SJCRH30 (cell line): ENCODE measurements at places on chromosomes 2 and 18.
A peak's percentile ranks its signal among the peaks of the same experiment; 100 is the strongest.

- DNase-seq: no peak
- H3K4me1 ChIP-seq: no peaks in the 10 kb centered on the region
- H3K27me3 ChIP-seq: no peaks in the 10 kb centered on the region
- H3K36me3 ChIP-seq: no peaks in the 10 kb centered on the region
- no peak overlapping the region for H3K27ac ChIP-seq
- H3K4me3 ChIP-seq: no peak overlapping the region
Measured at GRCh38 chr18:10892786-10893185, 256.6 kb downstream of the PIEZO2 start.

GRCh38 chr18:40911582-40912254 lies 1043.3 kb upstream of the PIK3C3 start:
- peaks cover 9% of the 10 kb centered on the region for H3K4me1 ChIP-seq
- H3K4me3 ChIP-seq: no peak overlapping the region
- H3K27ac ChIP-seq: no peak overlapping the region
- DNase-seq: no peak

DNA sequence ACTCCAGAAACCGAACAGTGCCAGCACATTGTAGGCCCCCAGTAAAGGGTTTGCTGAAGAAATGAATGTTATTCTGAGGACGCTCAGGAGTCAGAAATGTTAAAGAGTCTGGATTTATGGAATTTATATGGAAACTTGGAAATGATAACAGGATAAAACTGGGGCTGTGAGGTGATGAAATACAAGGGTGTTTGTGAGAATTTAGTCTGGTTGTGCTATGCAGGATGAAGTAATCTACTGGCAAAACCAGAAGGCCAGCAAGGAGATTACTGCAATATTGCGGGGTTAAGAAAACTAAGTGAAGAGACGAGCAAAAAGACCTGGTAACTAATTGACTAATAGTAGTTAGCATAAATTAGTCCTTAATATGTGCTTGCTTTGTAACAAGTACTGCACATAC lies 467.8 kb downstream of the ZEB2 start:
- no peaks in the 10 kb centered on the region for H3K27me3 ChIP-seq
- no peak for DNase-seq
- H3K27ac ChIP-seq: no peak overlapping the region
- H3K36me3 ChIP-seq: no peaks in the 10 kb centered on the region
- H3K4me1 ChIP-seq: no peaks in the 10 kb centered on the region

- no peak overlapping the region for H3K27ac ChIP-seq
- no peaks in the 10 kb centered on the region for H3K27me3 ChIP-seq
- H3K4me1 ChIP-seq: no peaks in the 10 kb centered on the region
Measured at GRCh38 chr18:52620926-52621439, 281.0 kb downstream of the DCC start.

DNA sequence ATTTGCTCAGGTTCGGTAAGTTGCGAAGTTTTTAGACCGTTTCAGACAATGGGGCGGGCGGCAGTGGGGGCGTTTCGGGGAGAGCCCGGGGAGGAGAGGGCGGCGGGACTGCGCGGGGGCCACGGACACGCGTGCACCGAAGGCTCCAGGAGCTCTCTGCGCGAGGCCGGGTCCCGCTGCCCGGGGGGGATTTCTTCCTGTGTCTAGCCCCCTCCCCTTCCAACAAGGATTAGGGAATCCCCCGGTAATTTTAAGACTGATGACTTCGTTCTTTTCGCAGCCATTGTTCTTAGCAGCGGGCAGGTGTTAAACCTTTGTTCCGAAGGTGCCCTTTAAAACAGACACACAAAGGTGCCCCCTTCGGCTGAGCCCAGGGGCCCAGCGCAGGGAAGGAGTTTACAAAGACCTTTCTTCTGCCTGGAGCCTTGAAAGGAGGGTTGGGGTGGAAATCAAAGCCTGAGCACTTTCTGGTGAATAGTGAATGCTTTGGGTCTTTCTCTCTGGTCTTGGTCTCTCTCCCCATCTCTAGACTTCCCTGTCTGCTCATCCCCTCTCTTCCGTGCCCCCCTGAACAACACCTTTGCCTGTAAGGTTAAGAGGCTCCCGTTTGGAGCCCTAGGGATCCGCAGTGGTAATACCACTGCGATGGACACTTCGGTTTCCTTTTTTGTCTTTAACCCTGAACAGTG lies 2.1 kb downstream of the TRIB2 start:
- H3K4me1 ChIP-seq: peaks cover 37% of the 10 kb centered on the region
- no peaks in the 10 kb centered on the region for H3K27me3 ChIP-seq
- peak overlapping the region; percentile 78 for H3K27ac ChIP-seq
- peak overlapping the region; percentile 77 for H3K4me3 ChIP-seq
- H3K36me3 ChIP-seq: peaks cover 11% of the 10 kb centered on the region

- no peak overlapping the region for H3K27ac ChIP-seq
- no peak for DNase-seq
- H3K36me3 ChIP-seq: no peaks in the 10 kb centered on the region
Measured at GRCh38 chr2:238152771-238153688, 5.7 kb upstream of the ERFE start.

DNA sequence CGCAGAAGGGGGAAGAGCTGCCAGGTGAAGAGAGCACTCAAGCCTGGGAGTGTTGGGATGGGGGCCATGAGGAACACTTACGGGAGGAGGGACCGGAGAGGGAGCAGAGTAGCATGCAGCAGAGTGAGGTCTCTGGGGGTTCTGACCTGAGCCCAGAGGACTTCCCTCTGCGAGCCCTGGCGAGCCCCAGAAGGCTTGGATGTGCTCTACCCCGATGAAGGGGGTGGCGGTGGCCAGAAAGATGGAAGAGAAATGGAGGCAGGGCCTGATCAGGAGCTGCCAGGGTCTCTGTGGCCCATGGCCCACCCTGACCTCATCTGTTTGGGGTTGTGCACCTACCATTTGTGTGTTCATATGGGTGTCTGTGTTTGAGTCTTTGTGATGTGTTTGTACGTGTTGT lies 42.0 kb downstream of the CROCC2 start:
- no peak for DNase-seq
- H3K36me3 ChIP-seq: no peaks in the 10 kb centered on the region
- H3K4me3 ChIP-seq: no peak overlapping the region
- H3K4me1 ChIP-seq: peaks cover 23% of the 10 kb centered on the region
- H3K27ac ChIP-seq: no peak overlapping the region
- no peaks in the 10 kb centered on the region for H3K27me3 ChIP-seq

- no peak for DNase-seq
- no peaks in the 10 kb centered on the region for H3K36me3 ChIP-seq
- H3K4me3 ChIP-seq: no peak overlapping the region
- H3K4me1 ChIP-seq: no peaks in the 10 kb centered on the region
Measured at GRCh38 chr18:45447355-45448265, 167.7 kb upstream of the SLC14A2 start.

GRCh38 chr2:38836791-38837190 lies 38.9 kb downstream of the DHX57 start:
- H3K36me3 ChIP-seq: peaks cover 35% of the 10 kb centered on the region
- H3K27me3 ChIP-seq: no peaks in the 10 kb centered on the region
- no peak overlapping the region for H3K4me3 ChIP-seq
- DNase-seq: no peak
- H3K27ac ChIP-seq: no peak overlapping the region
- no peaks in the 10 kb centered on the region for H3K4me1 ChIP-seq

GRCh38 chr2:207341804-207342203 lies 176.1 kb upstream of the KLF7 start:
- no peak overlapping the region for H3K27ac ChIP-seq
- no peak overlapping the region for H3K4me3 ChIP-seq
- DNase-seq: no peak
- H3K4me1 ChIP-seq: no peaks in the 10 kb centered on the region

GRCh38 chr2:241958818-241959545 lies 89.5 kb downstream of the RTP5 start:
- H3K4me3 ChIP-seq: no peak overlapping the region
- no peak overlapping the region for H3K27ac ChIP-seq
- H3K4me1 ChIP-seq: no peaks in the 10 kb centered on the region
- H3K36me3 ChIP-seq: no peaks in the 10 kb centered on the region
